ENCODE measurements at places on chromosomes 5 and 9. TPM values are rescaled to one million over a fixed set of nuclear protein-coding genes. Genes with fewer than 3 reads are reported as not detected.

The IFNA13 gene
- total RNA-seq = not detected

The SPAG8 gene
- 1.4 TPM for total RNA-seq

The SPATA31E1 gene
- not detected for total RNA-seq

The ZBTB43 gene
- total RNA-seq = 13.8 TPM

The PDGFRB gene
- 58.3 TPM for total RNA-seq
